ENCODE measurements at places on chromosomes 6 and 20. TPM values are rescaled to one million over a fixed set of nuclear protein-coding genes. Genes with fewer than 3 reads are reported as not detected.

Gene CARMIL1
- 14.0 TPM for total RNA-seq

Gene PAK5
- total RNA-seq, result 0.10 TPM

Gene TMEM244
- 2.3 TPM for total RNA-seq

Gene SLC17A1
- total RNA-seq, result not detected

Gene EBF4
- 3.4 TPM for total RNA-seq

Gene VNN1
- total RNA-seq, result 0.31 TPM

Gene MYBL2
- 7.7 TPM for total RNA-seq

Gene EDN3
- 22.7 TPM for total RNA-seq

Data from tongue (tissue), 3 donors.